ENCODE measurements at places on chromosomes 3 and 15.

DNA sequence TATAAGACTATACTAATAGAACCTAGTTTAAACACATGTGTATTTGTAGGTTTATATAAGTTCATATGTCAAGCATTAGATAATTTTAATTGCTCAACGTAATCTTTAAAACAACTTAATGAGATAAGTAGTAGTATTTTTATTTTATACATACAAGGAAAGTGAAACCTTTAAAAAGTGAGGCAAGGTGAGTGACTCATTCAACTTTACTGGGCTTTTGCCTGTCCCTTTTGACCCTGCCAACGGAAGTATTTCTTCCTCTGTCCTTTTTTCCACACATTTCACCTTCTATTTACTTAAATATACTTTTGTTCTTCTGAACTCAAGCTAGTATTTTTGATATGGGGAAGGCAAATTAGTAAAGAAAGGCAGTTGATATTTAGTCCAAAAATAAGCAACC is 78.5 kb downstream of the KBTBD8 start:
- no peak for DNase-seq

DNA sequence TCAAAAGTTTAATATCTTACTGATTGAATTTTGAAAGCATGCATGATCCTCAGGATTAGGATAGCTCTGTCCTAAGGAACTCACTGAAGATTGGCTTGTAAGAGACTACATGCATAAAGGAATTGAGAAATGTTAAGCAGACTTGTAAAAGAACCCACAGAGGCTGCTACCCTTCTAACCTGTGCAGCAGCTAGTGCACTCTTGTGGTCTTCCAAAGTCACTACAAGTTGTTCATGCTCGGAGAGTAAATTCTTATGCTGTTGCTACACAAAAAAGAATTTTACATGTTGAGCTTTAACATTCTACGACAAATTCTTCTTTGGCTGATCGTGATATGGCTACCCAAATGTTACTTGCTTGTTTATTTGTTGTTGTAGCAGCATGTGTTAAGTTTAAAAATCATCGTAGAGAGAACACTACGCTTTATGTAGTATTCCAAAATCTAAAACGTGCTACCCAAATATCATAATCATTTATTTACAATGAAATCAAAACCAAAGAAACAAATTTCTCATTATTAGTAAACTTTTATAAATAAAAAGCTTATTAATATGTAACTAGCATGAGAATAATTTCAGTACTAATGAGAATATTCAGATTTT is 55.0 kb downstream of the GOLIM4 start:
- no peak for DNase-seq

- no peak for DNase-seq
These were observed 118.4 kb downstream of the ATP1B3 start for GRCh38 chr3:141994856-141995255.

GRCh38 chr3:190614226-190615059 is 100.6 kb downstream of the IL1RAP start:
- no peak for DNase-seq

GRCh38 chr3:42172047-42172654 is 81.0 kb downstream of the TRAK1 start:
- DNase-seq: no peak

DNA sequence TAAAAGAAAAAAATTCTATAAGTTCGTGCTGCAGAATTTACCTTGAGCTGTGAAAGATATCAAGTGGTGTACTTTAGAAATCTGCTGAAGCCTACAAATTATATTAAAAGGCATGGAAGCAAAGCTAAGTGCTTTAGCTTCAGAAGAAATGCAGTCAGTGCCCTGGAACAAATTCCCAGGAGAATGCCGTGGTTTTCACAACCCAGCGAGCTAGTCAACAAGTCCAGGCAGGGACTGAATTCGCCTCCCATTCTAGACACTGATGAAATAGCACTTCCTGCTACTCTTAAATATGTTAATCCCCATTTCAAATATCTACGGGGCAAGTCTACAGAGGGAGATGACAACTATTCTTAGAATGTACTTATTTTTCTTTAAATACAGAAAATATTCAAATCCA is 326.4 kb upstream of the IGF1R start:
- no peak for DNase-seq

Data from thymus (tissue), 14 donors.